Pulmonary artery endothelial cell (primary cell): ENCODE measurements at places on chromosomes 1 and 21. TPM values are rescaled to one million over a fixed set of nuclear protein-coding genes. Genes with fewer than 3 reads are reported as not detected.

Gene KLHDC8A
- not detected in 2 replicates for total RNA-seq

Gene TNNI3K
- total RNA-seq, result 0.20 TPM in 1 of 2 replicates, not detected in the other

Gene L1TD1
- total RNA-seq, result not detected in 2 replicates

Gene SMPDL3B
- 0.26 and 0.39 TPM in 2 replicates for total RNA-seq

Gene SPATA45
- not detected in 2 replicates for total RNA-seq

Gene TMCC2
- 1.5 and 2.8 TPM in 2 replicates for total RNA-seq
